LHCN-M2 (cell line): ENCODE measurements at places on chromosomes 5 and 9. TPM values are rescaled to one million over a fixed set of nuclear protein-coding genes. Genes with fewer than 3 reads are reported as not detected.

SPATA31D4 gene
- total RNA-seq: not detected in 2 replicates

BAAT gene
- total RNA-seq: 0.06 TPM in 1 of 2 replicates, not detected in the other

GRCh38 chr9:95574176-95574575, 57.4 kb upstream of the PTCH1 start:
- no peak for DNase-seq

- DNase-seq: peak; percentile 89
These were observed 24.4 kb upstream of the RASA1 start for GRCh38 chr5:87243161-87243844.
